Cortex of kidney (tissue), 1 donor: ENCODE measurements at places on chromosomes 7 and 10.

- DNase-seq: no peak
Observed at GRCh38 chr10:79638318-79638717, 27.6 kb downstream of the SFTPA1 start.

GRCh38 chr7:128710481-128710880, 28.7 kb upstream of the CALU start:
- DNase-seq: no peak

GRCh38 chr10:72561745-72562166, 64.1 kb downstream of the MICU1 start:
- no peak for DNase-seq

DNA sequence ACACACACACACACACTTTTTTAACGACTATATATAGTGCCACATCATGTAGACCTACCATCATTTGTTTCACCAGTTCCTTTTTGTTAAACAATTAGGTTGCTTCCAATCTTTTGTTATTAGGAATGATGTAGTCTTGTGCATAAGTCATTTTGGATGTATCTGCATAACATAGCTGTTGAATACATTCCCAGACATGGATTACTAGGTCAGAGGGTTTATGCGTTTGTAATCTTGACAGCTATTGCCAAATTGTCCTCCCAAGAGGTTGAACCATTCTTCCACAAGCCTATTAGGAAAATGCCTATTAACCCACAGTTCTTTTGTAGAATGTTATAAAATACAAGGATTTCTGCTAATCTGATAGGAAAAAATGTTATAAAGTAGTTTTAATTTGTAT, 87.3 kb downstream of the PALS2 start:
- DNase-seq: no peak

- DNase-seq: no peak
Observed at GRCh38 chr7:156764016-156764669, 123.6 kb downstream of the RNF32 start.

GRCh38 chr7:33050535-33051318, 11.8 kb downstream of the NT5C3A start:
- no peak for DNase-seq
